ENCODE measurements at places on chromosomes 3 and 15. TPM values are rescaled to one million over a fixed set of nuclear protein-coding genes. Genes with fewer than 3 reads are reported as not detected.

Gene ZNF860
- total RNA-seq, result 1.4 TPM

Gene ISLR
- total RNA-seq, result 0.43 TPM

Gene DUOXA2
- total RNA-seq, result not detected

Gene TMEM207
- not detected for total RNA-seq

Gene TTBK2
- 2.1 TPM for total RNA-seq

Gene TRPC1
- 4.7 TPM for total RNA-seq

Gene SPG21
- total RNA-seq, result 131 TPM

Gene AADACL2
- total RNA-seq, result not detected

Gene SNX33
- 15.7 TPM for total RNA-seq

Gene CCDC191
- 1.7 TPM for total RNA-seq

Gene NTRK3
- total RNA-seq, result 25.4 TPM

Gene GABRR3
- total RNA-seq, result not detected

Gene ZMYND10
- total RNA-seq, result 1.2 TPM

Gene FAM3D
- not detected for total RNA-seq

Gene DNAH12
- total RNA-seq, result not detected

Gene GOLGA8G
- not detected for total RNA-seq

Gene CMTM6
- total RNA-seq, result 41.8 TPM

Gene MEX3B
- 3.7 TPM for total RNA-seq

Gene PRR23E
- not detected for total RNA-seq

Gene PP2D1
- total RNA-seq, result not detected

Gene LYZL4
- not detected for total RNA-seq

Gene VGLL3
- total RNA-seq, result 8.1 TPM

Gene HIGD2B
- total RNA-seq, result not detected

Gene ARMC8
- 40.2 TPM for total RNA-seq

Gene EDC3
- 17.1 TPM for total RNA-seq

Gene RPL15
- total RNA-seq, result 2,927 TPM

Gene SCG3
- total RNA-seq, result not detected

Gene CPNE9
- 0.15 TPM for total RNA-seq

Gene SCN5A
- total RNA-seq, result 1.0 TPM
